Ureter (tissue), 1 donor: ENCODE measurements at places on chromosomes 12 and 14. TPM values are rescaled to one million over a fixed set of nuclear protein-coding genes. Genes with fewer than 3 reads are reported as not detected.

- no peak for DNase-seq
These were observed 13.5 kb downstream of the PTPN21 start for GRCh38 chr14:88541324-88541723.

- DNase-seq = no peak
These were observed 113.6 kb downstream of the CCER1 start for GRCh38 chr12:90841336-90841735.

GRCh38 chr12:15605881-15606590 is 183.2 kb downstream of the EPS8 start:
- no peak for DNase-seq

- no peak for DNase-seq
These were observed 66.9 kb downstream of the ANKS1B start for GRCh38 chr12:99917711-99918402.

- peak; percentile 68 for DNase-seq
These were observed 755 bp downstream of the SETD1B start for GRCh38 chr12:121804417-121805111.

DNA sequence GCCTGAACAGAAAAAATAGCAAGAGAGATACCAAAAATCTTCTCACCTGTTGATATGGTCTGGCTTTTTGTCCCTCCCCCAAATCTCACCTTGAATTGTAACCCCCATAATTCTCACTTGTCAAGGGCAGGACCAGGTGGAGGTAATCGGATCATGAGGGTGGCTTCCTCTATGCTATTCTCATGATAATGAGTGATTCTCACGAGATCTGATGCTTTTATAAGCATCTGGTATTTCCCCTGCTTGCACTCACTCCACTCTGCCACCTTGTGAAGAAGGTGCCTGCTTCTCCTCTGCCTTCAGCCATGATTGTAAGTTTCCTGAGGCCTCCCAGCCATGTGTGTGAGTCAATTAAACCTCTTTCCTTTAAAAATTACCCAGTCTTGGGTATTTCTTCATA is 291.2 kb downstream of the CPNE8 start:
- DNase-seq = no peak

GRCh38 chr14:55313480-55313879 is 42.3 kb downstream of the FBXO34 start:
- DNase-seq = no peak

DNA sequence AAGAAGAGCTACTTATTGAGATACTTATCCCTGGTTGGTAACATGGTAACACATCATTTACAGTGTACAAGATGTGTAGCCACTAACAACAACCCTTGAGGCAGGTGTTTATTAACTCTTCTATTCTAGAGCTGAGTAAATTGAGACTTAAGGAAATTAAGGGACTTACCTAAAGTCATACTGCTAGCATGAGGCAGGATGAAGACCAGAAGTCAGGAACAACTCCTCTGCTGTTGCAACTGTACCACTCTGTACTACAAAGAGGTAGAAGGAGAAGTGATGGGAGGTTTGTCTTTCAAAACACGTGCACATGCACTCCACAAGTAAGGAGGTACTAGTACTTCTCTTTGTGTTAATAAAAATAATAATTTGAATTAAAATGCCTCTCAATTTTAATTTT is 79.9 kb downstream of the LLPH start:
- DNase-seq = no peak

DNA sequence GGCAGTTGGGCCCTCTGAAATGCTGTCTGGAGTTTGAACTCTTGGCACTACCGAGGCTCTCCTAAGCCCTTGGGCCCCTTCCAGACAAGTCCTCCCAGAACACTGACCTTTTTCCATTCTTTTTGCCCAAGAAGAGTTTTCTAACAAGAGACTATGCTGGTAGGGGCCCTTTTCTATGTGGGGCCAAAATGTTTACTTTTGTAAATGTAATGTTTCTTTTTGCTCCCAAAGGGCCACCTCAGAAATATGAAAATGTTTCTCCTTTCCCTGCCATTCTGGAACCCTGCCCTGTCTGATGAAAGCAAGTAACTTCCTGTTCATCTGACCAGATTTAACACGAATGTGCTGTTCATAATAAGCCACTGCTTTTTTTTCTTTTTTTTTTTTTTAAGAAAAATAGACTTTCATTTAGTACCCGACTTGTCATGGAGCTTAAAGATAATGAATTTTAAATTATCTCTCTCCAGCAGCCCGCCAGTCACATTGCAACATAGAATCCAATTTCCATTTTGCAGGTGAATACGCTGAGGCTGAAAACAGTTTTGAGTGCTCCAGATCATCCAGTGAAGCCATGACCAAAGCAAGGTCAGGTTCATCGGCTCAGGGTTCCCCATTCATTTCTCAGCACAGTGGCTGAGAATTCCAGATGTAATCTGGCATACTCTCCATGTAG is 169.9 kb downstream of the DPF3 start:
- no peak for DNase-seq

The PLA2G1B gene
- total RNA-seq = not detected

The LAG3 gene
- total RNA-seq = 2.3 TPM

The SRRM4 gene
- not detected for total RNA-seq

The PIANP gene
- 2.6 TPM for total RNA-seq

The ACOT2 gene
- 23.7 TPM for total RNA-seq

The ADSS1 gene
- 11.0 TPM for total RNA-seq
